ENCODE measurements at places on chromosomes 12 and 14.

DNA sequence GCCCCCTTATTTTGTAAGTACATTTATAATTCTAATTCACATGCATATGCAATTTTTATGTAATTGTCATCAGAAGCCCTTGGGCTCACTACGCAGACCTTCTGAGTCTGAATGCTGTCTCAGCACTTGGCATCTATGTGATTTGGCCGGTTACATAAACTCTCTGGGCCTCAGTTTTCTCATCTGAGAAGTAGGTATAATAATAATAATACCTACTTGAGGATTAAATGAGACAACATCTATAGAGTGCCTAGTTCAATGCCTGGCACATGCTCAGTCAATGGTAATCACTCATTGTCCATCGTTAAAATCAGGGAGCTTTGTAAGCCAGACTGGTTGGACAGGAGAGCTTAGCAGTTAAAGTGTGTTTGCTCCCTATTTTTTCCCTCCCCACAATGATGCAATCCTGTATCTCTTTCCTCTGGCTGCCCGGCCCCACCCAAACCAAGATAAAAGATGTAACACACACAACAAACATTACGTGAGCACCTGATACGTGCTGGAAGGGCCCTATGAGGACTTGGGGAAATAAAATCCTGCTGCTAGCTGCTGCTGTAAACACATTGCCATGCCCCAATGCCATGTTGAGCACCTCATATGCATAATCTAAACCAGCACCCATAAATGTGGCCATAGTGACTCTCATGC is 235.0 kb downstream of the CRADD start:
- no peak overlapping the region for H3K27ac ChIP-seq
- H3K36me3 ChIP-seq, result no peaks in the 10 kb centered on the region
- no peak overlapping the region for H3K4me3 ChIP-seq
- peaks cover 10% of the 10 kb centered on the region for H3K4me1 ChIP-seq
- no peaks in the 10 kb centered on the region for H3K27me3 ChIP-seq
- peak; percentile 56 for DNase-seq

- no peak overlapping the region for H3K27ac ChIP-seq
- DNase-seq, result no peak
- no peaks in the 10 kb centered on the region for H3K4me1 ChIP-seq
- H3K4me3 ChIP-seq, result no peak overlapping the region
- no peaks in the 10 kb centered on the region for H3K27me3 ChIP-seq
- no peaks in the 10 kb centered on the region for H3K36me3 ChIP-seq
Observed at GRCh38 chr12:40716037-40716436, 23.8 kb downstream of the CNTN1 start.

DNA sequence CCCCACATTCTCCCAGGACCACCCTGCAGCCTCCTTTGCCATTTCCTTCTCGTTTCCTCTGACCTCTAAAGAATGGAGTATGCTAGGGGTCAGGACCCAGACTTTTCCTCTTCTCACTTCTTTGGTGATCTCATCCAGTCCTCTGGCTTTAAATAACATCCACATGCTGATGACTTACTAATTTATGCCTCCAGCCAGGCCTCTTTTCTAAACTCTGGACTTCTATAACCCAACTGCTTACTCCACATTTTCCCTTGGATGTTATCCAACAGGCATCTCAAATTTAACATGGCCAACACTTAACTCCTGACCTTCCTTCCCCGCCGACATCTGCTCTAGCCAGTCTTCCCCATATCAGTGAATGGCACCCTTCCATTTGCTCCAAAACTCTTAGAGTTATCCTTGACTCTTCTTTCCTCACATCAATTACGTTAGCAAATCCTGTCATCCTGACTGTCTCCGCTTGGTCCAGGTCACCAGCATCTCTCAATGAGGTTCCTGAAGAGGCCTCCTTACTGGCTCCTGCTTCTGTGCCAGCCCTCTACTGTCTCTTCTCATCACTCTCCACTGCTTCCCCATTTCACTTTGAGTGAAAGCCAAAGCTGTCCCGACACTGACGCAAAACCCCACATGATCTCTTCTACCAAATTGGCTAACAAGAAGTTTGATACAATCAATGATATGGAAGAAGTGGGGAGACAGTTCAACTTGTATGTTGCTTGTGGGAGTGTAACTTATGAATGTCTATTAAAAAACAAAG is 42.7 kb downstream of the TMBIM6 start:
- H3K27me3 ChIP-seq, result no peaks in the 10 kb centered on the region
- no peak for DNase-seq
- no peaks in the 10 kb centered on the region for H3K36me3 ChIP-seq
- H3K4me1 ChIP-seq, result no peaks in the 10 kb centered on the region
- no peak overlapping the region for H3K4me3 ChIP-seq

- H3K4me3 ChIP-seq, result no peak overlapping the region
- no peaks in the 10 kb centered on the region for H3K27me3 ChIP-seq
- no peak for DNase-seq
- peaks cover 19% of the 10 kb centered on the region for H3K4me1 ChIP-seq
Observed at GRCh38 chr12:11798006-11798708, 148.7 kb downstream of the ETV6 start.

DNA sequence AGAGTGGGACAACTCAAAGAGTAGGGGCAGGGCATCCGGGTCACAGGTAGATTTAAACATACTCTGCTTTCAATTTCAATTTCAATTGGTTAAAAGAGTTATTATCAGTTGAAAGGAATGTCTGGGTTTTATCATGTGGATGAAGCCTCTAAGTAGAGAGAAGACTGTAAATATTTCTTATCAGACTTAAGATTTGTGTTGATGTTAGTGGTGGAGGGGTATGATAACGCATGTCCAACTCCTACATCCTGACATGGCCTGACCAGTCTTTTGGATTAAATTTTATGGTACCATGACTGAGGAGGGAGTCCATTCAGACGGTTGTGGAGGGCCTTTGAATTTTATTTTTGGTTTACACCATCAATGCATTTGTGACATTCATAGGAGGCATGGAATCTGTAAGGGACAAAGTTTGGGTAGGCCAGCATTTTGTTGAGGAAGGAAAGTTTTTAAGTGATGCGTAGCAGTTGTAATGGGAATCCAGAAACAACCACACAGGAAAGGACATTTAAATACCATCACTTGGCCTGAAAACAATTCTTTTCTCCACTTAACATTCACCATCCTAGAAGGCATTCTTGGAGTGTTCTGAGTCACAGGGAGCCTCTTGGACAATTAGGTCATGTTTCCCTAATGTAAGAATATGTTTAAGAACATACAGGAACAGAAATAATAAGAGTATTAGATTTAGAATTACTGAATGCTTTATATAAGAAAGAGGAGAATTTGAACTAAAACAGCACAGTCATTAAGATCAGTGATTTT is 371.9 kb downstream of the ATP23 start:
- no peak overlapping the region for H3K27ac ChIP-seq
- no peaks in the 10 kb centered on the region for H3K36me3 ChIP-seq

- no peak overlapping the region for H3K27ac ChIP-seq
- no peak overlapping the region for H3K4me3 ChIP-seq
- no peak for DNase-seq
- H3K4me1 ChIP-seq, result no peaks in the 10 kb centered on the region
- no peaks in the 10 kb centered on the region for H3K36me3 ChIP-seq
- H3K27me3 ChIP-seq, result no peaks in the 10 kb centered on the region
Observed at GRCh38 chr12:43964033-43964432, 128.2 kb downstream of the TMEM117 start.

GRCh38 chr14:73231981-73232851 is 5.1 kb upstream of the PAPLN start:
- no peak overlapping the region for H3K27ac ChIP-seq
- H3K36me3 ChIP-seq, result no peaks in the 10 kb centered on the region
- H3K27me3 ChIP-seq, result no peaks in the 10 kb centered on the region
- no peak for DNase-seq
- no peak overlapping the region for H3K4me3 ChIP-seq

GRCh38 chr14:99755629-99756603 is 37.3 kb upstream of the EML1 start:
- no peak for DNase-seq
- H3K36me3 ChIP-seq, result no peaks in the 10 kb centered on the region
- no peak overlapping the region for H3K4me3 ChIP-seq
- H3K4me1 ChIP-seq, result peaks cover 4% of the 10 kb centered on the region

DNA sequence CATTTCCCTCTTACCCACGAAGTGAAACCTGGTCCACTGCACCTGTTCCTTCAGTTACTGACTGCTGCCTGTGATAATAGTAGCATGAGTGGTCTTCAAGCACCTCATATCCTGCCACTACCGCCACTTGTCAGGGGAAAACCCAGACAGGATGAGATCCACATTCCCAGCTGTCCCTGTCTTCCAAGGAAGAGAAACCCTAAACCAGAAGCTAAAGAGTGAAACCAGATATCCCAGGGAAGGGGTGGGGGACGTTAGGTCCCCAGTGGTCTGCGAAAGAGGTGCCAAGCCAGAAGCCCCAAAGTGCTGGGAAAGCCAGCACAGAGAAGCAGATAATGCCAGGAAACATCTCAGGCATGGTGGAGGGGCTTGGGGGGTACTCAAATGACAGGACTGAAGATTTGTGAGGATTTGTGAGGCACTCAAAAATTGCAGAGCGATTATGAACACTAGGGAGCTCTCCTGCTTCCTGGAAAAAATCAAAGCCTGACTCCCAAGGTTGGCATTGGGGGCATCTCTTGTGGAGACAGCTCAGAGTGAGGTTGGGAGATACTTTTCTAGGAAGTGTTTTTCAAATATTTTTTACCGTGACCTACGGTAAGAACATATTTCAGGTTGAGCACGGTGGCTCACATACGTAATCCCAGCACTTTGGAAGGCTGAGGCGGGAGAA is 77.9 kb downstream of the TMEM30B start:
- no peaks in the 10 kb centered on the region for H3K36me3 ChIP-seq
- no peak overlapping the region for H3K27ac ChIP-seq
- DNase-seq, result no peak

GRCh38 chr14:32761381-32761968 is 177.2 kb upstream of the NPAS3 start:
- DNase-seq, result no peak
- H3K4me1 ChIP-seq, result no peaks in the 10 kb centered on the region
- H3K27me3 ChIP-seq, result no peaks in the 10 kb centered on the region
- no peaks in the 10 kb centered on the region for H3K36me3 ChIP-seq
- H3K4me3 ChIP-seq, result no peak overlapping the region

- no peaks in the 10 kb centered on the region for H3K36me3 ChIP-seq
- peaks cover 2% of the 10 kb centered on the region for H3K4me1 ChIP-seq
- no peak overlapping the region for H3K4me3 ChIP-seq
- DNase-seq, result no peak
- H3K27ac ChIP-seq, result peak overlapping the region; percentile 96
Observed at GRCh38 chr14:75198291-75198933, 22.0 kb upstream of the TMED10 start.
